ENCODE measurements at places on chromosomes 1 and 21. TPM values are rescaled to one million over a fixed set of nuclear protein-coding genes. Genes with fewer than 3 reads are reported as not detected.

DNA sequence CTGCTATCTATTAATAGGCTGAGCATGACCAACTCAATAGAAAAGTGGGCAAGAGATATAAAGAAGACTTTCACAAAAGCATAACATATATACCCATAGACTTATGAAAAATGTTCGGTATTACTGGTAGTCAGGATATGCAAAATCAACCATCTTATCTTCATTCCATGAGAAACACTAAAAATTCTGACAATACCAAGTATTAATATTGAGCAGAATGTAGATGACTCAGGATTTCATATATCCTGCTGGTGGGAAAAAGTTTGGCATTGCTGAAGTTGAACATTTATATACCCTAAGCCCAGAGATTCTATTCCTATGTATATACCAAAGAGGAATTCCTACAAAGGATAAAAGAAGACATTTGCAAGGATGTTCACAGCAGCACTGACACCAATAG lies 138.3 kb downstream of the CLEC20A start:
- no peak for DNase-seq

DNA sequence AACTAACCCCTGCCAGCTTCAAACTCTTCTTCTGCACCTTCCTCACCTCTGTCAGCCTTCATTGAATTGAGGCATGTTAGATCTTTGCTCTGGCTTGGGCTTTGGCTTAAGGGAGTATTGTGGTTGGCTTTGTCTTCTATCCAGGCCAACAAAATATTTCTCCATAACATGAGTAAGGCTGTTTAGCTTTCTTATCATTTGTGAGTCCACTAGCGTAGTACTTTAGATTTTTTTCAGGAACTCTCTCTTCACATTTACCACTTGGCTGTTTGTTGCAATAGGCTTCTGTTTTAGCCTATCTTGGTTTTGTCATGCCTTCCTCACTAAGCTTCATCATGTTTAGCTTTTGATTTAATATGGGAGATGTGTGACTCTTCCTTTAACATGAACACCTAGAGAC lies 417.5 kb downstream of the NCAM2 start:
- DNase-seq: no peak

GRCh38 chr1:172135076-172135672 lies 285.3 kb upstream of the C1orf105 start:
- DNase-seq: no peak

DNA sequence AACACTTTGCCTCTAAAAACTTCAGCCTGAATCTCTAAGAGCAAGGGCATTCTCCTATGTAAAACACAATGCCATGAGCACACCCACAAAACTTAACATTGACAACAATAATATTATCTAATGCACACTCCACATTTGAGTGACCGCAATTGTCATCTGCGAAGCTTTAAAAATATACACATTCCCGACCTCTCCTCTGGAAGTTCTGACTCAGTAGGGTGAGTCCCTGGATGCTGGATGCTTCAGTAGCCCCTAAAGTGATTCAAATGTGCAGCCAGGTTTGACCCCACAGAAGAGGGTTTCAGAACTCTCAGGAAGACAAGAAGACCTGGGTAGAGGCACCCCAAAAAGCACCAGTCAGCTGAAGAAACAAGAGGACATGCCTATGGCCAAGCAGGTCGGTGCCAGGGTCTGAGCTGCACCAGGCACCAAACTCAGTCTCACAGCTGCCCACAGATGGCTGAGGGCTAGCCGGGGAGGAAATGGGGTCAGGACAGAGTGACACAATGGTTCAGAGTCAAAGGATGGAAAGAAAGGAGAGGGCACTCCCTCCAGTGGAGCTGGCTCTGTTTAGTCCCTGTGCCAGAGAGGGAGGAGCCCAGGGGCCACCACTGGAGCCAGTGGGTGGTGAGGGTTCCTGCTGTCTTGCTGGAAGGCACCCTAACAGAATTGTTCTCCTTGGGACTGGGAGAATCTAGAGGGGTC lies 17.4 kb downstream of the PIK3C2B start:
- DNase-seq: no peak

GRCh38 chr21:35586305-35586704 lies 474.0 kb downstream of the SETD4 start:
- no peak for DNase-seq

- no peak for DNase-seq
These were observed 26.4 kb downstream of the TRAF5 start for GRCh38 chr1:211352985-211353515.

- DNase-seq: no peak
These were observed 183.8 kb upstream of the KCNK2 start for GRCh38 chr1:214898718-214899117.

TIPRL gene
- total RNA-seq: 30.7 TPM

CFAP126 gene
- total RNA-seq: not detected

LORICRIN gene
- total RNA-seq: not detected

CREG1 gene
- total RNA-seq: 180 TPM

FAM151A gene
- not detected for total RNA-seq
